ENCODE measurements at places on chromosomes 1 and 21. TPM values are rescaled to one million over a fixed set of nuclear protein-coding genes. Genes with fewer than 3 reads are reported as not detected.

DNA sequence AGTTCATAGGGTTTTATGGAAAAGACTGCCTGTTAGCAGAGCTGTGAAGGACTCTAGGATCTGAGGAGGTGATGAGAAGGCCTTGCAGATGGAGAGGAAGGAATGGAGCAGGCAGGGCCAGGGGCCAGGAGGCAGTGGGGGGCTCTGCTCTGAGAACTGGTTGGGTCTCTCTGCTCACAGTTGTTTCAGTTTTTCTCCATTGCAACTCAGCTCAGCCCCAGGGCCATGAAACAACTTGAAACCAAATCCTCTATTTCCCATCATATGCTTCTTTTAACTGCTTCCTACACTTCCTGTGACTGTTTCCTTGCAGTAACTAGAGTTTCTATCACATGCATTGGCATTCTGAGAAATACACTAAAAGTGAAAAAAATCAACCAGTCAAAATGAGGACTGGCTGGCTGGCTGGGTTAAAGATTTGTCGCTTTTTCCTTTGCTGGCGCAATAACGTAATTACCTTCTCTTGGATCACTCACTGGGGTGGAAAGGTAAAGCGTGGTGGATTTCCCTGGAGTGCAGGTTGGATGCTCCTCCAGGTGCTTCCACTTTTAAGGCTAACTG, 172.0 kb downstream of the CDC7 start:
- no peak for DNase-seq

GRCh38 chr21:26188422-26188821, 17.9 kb upstream of the APP start:
- no peak for DNase-seq

Gene TOR3A
- total RNA-seq = 67.4 TPM

- no peak for DNase-seq
Observed at GRCh38 chr1:157085421-157085820, 14.2 kb downstream of the ETV3L start.

GRCh38 chr21:39660191-39660980, 47.6 kb downstream of the B3GALT5 start:
- no peak for DNase-seq

Gene ADGRB2
- total RNA-seq = 11.4 TPM

Gene SLC30A10
- total RNA-seq = not detected

GRCh38 chr1:116439701-116440100, 66.7 kb downstream of the ATP1A1 start:
- no peak for DNase-seq

DNA sequence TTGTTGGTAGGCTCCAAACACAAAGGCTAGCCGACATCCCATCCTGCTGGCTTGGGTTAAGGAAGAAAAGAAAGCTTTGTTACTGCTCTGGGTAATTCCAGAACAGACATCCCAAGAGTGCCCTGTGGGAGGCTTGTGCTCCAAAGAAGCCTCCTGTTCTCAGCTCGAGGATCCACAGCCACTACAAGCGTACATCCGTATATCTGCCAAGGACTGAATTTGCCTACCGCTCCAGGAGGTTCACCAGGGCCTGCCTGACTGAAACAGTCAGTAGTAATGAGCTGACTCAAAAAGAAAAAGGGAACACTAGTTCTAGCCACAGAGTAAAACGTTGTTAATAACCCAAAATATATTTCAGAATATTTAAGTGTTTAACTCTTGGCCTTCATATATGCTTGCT, 24.8 kb upstream of the MUTYH start:
- DNase-seq = no peak

DNA sequence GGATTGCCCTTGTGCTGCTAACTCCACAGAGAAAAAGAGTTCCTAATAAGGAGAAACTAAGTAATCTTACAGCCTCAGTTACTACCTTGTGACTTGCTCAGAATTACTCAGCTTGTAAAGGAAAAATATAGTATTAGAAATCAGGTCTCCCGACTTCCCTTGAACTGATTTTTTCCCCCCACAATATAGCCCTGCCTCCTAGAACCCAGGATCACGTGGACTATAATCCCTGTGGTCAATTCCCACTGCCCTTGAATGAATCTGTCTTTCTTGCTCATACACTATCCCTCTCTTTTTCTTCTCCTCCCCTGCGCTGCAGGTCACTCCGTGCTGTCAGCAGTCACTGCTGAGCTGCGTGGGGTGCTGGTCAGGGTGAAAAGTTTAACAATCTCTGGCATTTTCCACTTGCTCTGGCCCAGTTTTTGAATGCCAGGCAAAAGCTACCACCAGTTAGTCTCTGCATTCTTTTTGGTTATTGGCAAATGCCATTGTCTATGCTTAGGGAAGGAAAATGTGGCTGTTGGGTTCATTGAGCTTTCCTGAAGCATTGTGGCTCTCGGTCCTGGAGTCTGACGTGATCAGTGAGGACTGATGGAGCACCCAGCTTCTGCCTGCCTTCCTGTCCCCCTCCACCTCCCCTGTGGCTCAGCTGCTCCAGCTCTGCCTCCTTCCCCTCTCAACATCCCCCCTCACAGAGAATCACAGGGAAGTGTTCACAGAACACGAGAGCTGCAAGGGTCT, 1.9 kb upstream of the MYOC start:
- no peak for DNase-seq

DNA sequence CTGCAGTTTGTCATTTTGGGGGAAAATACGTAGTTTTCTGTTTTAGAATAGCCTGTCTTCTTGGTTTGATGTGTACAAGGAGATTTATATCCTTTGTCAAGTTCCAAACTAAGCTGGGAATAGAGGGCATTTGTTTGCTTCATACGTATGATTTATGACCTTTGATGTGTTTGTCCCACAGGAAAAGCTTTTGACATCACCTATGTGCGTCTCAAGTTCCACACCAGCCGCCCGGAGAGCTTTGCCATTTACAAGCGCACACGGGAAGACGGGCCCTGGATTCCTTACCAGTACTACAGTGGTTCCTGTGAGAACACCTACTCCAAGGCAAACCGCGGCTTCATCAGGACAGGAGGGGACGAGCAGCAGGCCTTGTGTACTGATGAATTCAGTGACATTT, 79.9 kb downstream of the LAMC1 start:
- DNase-seq = no peak

DNA sequence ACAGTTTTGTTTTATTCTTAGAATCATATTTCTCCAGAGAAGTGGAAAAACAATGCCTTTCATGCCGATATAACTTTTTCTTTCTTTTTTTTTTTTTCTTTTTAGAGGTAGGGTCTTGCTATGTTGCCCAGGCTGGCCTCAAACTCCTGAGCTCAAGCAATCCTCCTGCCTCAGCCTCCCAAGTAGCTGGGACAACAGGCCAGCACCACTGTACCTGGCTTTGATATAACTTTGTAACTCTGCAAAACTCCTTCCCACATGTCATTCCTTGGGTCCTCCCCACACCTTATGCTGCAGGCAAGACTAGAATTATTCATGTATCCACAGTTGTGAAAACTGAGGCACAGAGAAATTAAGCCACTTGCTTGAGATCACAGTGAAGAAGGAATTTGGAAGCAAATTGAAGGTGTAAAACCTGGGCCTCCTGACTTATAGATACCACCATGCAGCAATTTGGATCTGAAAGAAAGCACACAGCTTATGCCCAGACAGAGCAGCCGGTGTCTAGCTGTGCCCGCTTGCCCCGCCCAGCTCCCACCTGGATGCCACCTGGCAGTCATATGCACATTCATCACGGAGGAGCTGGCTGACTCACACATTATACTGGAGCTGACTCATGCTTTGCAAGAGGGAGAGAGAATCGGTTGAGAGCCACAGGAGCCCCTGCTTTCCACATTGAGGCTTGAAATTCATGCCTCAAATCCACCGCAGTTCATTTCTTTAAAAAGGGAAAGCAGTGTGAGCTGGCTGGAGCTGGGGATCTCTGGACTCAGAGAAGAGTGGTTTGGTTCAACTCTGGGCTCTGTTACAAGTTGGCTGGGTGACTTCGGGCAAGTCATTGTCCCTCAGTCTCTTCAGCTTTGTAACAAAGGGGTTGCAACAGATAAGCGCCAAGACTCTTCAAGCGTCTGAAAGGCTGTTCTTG, 8.3 kb upstream of the SLC2A1 start:
- no peak for DNase-seq

DNA sequence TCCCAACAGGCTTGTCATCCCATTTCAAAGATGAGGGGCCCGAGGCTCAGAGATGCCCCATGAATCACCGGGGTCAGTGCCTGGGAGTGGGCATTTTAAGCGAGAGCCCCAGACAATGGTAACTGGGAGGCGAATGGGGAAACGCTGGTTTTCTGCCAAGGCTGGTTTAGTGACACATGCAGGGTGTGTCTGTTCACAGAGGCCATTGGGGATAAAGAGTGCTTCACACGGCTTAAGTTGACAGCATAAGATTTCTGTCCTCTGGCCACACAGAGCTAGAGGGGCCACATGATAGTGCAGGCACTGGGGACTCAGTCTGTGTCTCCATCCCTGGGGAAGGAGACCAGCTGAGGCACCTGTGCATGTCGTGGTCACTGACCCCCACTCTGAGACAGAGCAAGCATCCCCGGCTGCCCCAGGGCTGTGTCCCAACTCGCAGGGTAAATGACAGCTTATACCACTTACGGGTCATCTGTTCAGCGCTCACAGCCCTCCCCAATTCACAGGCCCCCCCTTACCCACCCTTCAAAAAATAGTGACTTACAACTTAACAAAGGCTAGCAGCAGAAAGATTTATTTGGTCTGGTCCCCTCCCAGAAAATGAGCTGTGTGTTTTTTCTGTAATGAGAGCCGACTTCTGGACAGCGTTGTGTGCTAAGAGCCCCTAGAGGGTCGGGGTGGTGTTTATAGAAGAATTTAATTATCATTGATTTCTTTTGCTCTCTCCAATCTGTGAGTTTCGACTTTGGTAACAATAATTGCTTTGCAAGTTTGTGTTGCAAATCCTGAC, 34.9 kb upstream of the ARHGEF16 start:
- DNase-seq = no peak

DNA sequence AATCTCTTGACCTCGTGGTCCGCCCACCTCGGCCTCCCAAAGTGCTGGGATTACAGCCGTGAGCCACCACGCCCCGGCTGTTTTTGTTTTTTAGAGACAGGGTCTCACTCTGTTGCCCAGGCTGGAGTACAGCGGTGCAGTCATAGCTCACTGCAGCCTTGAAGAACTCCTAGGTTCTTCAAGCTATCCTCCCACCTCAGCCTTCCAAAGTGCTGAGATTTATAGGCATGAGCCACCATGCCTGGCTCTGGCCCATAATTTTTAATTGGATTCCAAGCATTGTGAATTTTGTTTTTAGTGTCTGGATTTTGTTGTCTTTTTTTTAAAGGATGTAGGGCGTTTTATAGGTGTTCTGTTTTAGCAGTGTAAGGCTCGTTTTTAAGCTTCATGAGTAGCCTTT, 28.6 kb upstream of the TXLNA start:
- no peak for DNase-seq
